ENCODE measurements at places on chromosomes 7 and 10. TPM values are rescaled to one million over a fixed set of nuclear protein-coding genes. Genes with fewer than 3 reads are reported as not detected.

The TMEM229A gene
- total RNA-seq: not detected

The ANKRD7 gene
- total RNA-seq: 0.39 TPM

The LYZL2 gene
- total RNA-seq: not detected

The SFTPA1 gene
- not detected for total RNA-seq

The MYOZ1 gene
- 1.0 TPM for total RNA-seq

The METTL27 gene
- total RNA-seq: 4.8 TPM

The RTKN2 gene
- total RNA-seq: 5.5 TPM

The HERC4 gene
- 297 TPM for total RNA-seq

The CLCN1 gene
- total RNA-seq: not detected

The C10orf67 gene
- 0.71 TPM for total RNA-seq

All from HFFc6 (cell line).